ENCODE measurements at places on chromosomes 3 and 15.

GRCh38 chr3:122979211-122979610, 48.4 kb downstream of the SEMA5B start:
- no peak for DNase-seq

DNA sequence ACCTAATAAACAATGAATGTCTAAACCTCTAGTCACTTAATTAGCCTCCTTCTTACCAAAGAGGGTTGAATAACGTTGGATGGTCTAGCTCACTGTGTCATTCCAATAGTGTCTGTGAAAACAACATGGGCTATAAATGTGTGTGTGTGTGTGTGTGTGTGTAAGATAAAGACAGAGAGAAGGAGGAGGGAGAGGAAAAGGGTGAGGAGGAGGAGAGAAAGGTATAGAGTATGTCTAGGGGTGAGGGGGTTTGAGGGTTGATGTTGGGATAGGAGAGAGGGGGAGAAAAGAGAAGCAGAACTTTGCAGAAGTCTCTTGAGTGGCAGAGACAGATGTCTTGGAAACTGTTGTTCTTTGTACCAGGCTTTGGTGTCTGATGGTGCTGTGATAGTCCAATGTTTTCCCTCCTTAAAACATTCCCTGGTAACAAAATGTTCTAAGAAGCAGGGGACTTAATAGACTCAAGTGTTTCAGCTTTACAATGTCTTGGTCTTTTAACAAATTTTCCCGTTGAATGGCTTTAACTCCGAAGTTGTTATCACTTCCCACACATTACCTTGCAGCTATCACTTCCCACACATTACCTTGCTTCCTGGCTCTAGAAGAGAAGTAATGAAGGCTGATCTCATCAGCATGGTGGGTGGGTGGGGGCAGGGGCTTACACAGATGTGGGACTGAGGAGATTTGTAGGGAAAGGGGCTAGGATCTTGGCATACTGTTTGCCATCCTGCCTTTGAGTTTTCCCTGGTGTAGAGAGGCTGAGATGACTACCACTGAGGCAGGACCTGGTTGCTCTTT, 57.8 kb upstream of the ETV5 start:
- no peak for DNase-seq

DNA sequence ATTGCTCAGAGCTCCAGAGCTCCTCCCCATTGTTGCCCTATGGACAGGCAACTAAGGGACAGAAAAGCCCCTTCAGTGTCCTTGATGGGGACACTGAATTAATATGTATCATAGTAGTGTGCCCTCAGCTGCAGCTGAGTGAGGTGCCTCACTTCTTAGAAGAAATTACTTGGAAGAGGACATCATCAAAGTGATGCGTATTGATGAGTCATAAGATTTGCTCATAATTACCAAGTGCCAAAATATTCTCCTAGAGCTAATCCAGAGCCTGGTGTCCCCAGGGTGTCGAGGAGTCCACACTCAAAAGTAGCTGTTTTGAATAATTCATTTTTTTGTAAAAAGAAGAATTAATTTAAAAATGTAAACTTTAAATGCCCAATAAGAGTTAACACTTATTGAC, 200.7 kb upstream of the SEMA6D start:
- no peak for DNase-seq

- no peak for DNase-seq
These were observed 155.4 kb downstream of the PPM1L start for GRCh38 chr3:160911411-160911810.

GRCh38 chr3:50123394-50124051, 31.6 kb upstream of the SEMA3F start:
- no peak for DNase-seq

DNA sequence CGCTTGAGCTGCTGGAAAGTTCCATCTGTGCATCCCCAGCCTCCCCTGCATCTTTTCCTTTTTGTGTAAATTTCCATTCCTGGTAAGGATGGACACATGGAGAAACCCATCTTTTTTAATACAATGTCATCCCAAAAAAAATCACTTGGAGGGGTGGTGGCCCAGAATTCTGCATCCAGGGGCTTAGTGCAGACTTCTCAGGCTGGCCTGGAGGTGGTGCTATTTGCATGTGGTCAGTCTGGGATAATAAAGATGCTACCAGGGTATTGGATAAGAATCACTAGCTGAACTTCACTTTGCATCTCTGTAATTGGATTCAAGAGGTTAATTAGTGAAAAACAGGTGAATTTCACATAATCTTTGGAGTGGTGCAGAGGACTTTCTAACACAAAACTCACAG, 1.8 kb upstream of the ZSCAN2 start:
- DNase-seq, result no peak

DNA sequence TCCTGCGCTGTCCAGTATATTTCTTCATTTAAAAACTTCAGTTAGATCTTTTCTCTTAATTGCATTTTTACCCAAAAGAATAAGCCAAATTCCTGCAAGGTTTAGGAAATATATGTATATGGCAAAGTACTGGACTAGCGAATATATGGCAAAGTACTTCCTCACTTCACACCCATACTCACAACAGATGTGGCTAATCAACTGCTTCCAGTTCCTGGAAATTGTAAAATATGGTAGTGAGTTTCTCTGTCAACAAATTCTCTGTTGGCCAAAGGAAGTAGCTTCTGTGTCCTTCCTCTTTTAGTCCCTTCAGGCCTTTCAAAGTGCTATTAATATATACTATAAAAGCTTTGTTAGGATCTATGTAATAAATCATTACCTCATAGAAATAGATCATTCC, 22.0 kb downstream of the GPR15 start:
- DNase-seq, result no peak

DNA sequence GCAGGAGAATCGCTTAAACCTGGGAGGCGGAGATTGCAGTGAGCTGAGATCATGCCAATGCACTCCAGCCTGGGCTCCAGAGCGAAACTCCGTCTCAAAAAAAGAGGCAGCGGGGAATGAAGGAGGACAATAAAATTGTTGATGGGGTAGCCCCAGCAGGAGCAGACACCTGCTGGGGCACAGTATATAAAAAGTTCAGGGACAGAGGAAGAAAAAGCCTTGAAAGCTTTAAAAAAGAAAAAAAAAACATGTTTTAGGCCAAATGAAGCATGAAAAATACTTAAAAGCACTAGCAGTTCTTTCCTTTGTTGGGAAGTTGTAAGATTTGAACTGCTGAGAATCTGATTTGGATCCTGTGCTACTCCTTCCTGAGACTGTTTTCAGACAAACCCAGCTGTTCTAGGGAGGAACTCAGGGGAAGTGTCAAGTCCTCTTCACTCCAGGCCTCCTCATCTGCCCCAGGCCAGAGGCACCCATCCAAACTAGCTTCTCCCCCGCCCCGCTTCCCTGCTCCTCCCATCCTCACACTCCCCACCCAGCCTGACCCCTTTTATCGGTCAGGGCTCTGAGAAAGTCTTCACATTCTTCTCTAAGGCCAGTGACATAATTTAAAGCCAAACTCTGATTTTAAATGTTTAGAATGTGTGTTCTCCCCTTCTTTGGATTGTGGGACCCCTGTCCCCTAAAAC, 4.9 kb downstream of the IL17RD start:
- no peak for DNase-seq
